ENCODE measurements at places on chromosomes 12 and 14. TPM values are rescaled to one million over a fixed set of nuclear protein-coding genes. Genes with fewer than 3 reads are reported as not detected.

GRCh38 chr12:119047641-119048040 is 66.3 kb downstream of the SRRM4 start:
- DNase-seq, result no peak

DNA sequence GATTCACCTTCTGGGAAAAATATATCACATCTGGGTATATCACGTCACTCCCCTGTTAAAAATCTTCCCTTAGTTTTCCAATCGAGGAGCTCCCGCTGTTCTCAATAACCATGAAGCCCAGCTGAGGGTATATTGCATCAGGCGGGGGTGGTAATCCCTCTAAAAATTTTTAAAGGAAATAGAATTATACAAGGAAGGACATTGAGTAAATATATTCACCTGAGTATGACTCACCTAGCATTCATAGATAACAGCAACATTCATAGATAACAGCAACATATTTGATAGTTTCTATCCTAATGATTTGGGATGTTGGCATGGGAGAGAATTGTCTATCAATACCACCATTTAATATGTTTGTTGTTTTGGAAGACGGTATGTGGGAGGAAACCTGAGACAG is 473.6 kb downstream of the RMST start:
- no peak for DNase-seq

DNA sequence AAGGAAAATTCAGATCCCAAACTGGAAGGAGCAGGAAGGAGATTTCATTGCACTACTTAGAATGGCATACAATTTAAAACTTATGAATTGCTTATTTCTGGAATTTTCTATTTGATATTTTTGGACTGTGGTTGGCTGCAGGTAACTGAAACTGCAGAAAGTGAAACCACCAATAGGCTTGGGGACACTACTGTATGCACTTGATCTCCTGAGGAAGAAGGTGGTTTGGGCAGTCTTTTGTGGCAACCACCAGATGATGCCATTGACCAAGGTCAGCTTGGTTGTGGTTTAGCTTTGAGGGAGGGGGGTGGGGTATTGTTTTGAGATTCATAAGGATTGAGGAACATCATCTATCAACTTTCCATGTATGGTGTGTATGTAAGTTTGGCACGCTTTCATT is 209.5 kb upstream of the STXBP6 start:
- DNase-seq, result no peak

DNA sequence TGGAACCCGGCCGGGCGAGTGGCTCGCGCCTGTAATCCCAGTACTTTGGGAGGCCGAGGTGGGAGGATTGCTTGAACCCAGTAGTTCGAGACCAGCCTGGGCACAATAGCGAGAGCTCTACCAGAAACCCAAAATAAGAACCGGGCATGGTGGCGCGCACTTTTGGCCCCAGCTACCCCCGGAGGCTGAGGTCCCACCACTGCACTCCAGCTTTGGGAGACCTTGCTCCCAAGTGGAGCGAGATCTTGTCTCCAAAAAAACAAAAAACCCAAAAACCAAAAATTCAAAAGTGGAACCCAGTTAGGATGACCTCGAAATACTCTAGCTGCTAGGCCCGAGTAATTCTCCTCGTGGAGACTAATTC is 769 bp upstream of the VTI1B start:
- no peak for DNase-seq

GRCh38 chr12:104356231-104357115 is 52.9 kb downstream of the EID3 start:
- no peak for DNase-seq

SRGAP1 gene
- polyA plus RNA-seq, result 20.6 TPM

GRCh38 chr14:68951035-68951797 is 27.9 kb downstream of the ACTN1 start:
- no peak for DNase-seq

- no peak for DNase-seq
These were observed 15.5 kb upstream of the ENDOU start for GRCh38 chr12:47740606-47741339.

SPTB gene
- 16.0 TPM for polyA plus RNA-seq

SIX1 gene
- 10.2 TPM for polyA plus RNA-seq

- DNase-seq, result no peak
These were observed 25.8 kb downstream of the KCNK10 start for GRCh38 chr14:88297306-88297705.

GRCh38 chr12:123478762-123479161 is 20.8 kb downstream of the SNRNP35 start:
- no peak for DNase-seq

DNA sequence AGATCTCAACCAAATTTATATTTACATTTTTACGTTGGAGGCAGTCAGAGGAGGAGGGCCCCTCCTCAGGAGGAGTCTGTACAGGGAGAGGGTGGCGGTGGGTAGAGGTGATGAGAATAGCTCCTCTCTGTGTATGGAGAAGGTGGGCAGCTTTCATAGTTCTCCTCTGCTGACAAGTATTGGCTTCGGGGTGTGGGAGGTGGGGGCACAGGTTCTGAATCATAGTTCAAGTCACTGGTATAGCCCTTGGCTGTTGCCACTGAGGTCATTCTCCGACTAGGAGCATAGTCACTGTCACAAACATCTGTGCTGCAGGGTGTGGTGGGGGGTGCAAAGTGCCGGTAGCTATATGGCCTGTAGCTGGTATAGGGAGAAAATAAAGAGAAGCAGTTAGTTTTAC is 50.3 kb downstream of the BCL2L14 start:
- DNase-seq, result no peak
